ENCODE measurements at places on chromosomes 6 and 20. TPM values are rescaled to one million over a fixed set of nuclear protein-coding genes. Genes with fewer than 3 reads are reported as not detected.

DNA sequence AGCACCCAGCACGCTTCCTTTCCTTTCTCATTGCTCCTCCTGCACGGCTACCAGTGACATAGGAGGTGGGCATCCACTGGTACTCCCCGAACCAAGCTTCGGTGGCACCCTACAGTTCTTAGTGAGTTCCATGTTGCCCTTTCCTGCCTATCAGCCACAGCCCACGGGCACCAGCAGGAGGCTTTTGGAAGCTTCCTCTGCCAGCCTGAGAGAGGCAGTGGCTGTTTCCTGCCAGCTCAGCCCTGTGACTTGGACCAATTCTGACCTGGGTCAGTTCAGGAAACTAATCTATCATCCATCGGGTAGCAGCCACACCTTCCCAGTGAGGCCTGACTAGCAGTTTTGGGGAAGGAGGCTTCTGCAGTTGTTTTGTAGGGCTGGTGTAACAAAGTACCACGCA is 176.4 kb upstream of the UST start:
- no peaks in the 10 kb centered on the region for H3K36me3 ChIP-seq
- no peak for DNase-seq
- H3K4me1 ChIP-seq, result no peaks in the 10 kb centered on the region
- H3K4me3 ChIP-seq, result no peak overlapping the region

DNA sequence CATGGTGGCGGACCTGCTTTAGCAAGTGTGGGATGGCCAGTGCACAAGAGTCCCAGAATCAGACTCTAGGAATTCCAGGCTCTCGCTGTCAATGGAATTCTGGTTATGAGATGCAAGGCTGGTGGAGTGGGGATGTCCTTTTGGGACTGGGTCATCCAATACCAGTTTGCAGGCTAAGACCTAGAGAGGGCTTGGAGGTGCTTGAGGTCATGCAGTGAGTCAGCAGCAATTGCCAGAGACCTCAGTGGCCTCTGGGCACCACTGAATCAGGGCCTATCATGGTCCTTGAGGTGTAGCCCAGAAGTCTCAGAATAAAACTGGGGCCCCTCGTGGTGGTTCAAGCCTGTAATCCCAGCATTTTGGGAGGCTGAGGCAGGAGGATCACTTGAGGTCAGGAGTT is 1.4 kb upstream of the SCRT2 start:
- no peak overlapping the region for H3K4me3 ChIP-seq
- no peak for DNase-seq
- no peaks in the 10 kb centered on the region for H3K27me3 ChIP-seq
- H3K36me3 ChIP-seq, result no peaks in the 10 kb centered on the region
- H3K4me1 ChIP-seq, result no peaks in the 10 kb centered on the region

DNA sequence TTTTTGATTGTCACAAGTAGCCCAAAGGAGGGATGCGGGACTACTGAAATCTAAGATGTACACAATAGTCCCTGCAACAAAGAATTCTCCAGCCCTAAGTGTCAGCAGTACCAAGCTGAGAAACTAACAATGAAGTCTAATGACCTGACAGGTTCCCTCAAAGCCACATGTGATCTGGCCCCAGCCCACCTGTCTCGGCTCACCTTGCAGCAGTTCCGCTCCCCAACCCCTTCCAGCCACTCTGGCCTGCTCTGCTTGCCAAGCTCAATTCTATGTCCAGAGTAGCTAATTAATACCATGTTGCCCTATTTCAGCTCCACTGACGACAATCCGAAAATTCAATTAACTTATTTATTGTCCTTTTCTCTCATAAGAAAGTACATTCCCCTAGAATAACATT is 72.1 kb downstream of the ZMYND8 start:
- H3K4me3 ChIP-seq, result no peak overlapping the region
- DNase-seq, result no peak
- peaks cover 17% of the 10 kb centered on the region for H3K36me3 ChIP-seq
- H3K4me1 ChIP-seq, result no peaks in the 10 kb centered on the region
- no peaks in the 10 kb centered on the region for H3K27me3 ChIP-seq
- no peak overlapping the region for H3K27ac ChIP-seq

GRCh38 chr6:42963179-42963854 is 2.8 kb downstream of the GNMT start:
- no peaks in the 10 kb centered on the region for H3K27me3 ChIP-seq
- H3K4me1 ChIP-seq, result peaks cover 8% of the 10 kb centered on the region
- H3K4me3 ChIP-seq, result no peak overlapping the region
- no peak for DNase-seq

- H3K27ac ChIP-seq, result no peak overlapping the region
- no peaks in the 10 kb centered on the region for H3K4me1 ChIP-seq
- no peak for DNase-seq
- H3K4me3 ChIP-seq, result no peak overlapping the region
Measured at GRCh38 chr6:90645634-90646033, 58.8 kb upstream of the MAP3K7 start.

GRCh38 chr6:41771058-41771983 is 8.4 kb downstream of the FRS3 start:
- H3K36me3 ChIP-seq, result no peaks in the 10 kb centered on the region
- H3K27me3 ChIP-seq, result no peaks in the 10 kb centered on the region
- H3K27ac ChIP-seq, result no peak overlapping the region
- no peak overlapping the region for H3K4me3 ChIP-seq

The PTGIS gene
- 10.7 TPM for total RNA-seq

The FRMD1 gene
- total RNA-seq, result 0.12 TPM

The FHL5 gene
- 0.20 TPM for total RNA-seq

The SLC17A2 gene
- total RNA-seq, result 34.0 TPM

The PCK1 gene
- total RNA-seq, result 471 TPM

The SLC12A5 gene
- 0.32 TPM for total RNA-seq

The RAB44 gene
- total RNA-seq, result 0.05 TPM

The PPIL6 gene
- not detected for total RNA-seq

The PRPH2 gene
- not detected for total RNA-seq

The GNMT gene
- total RNA-seq, result 174 TPM

The BMP6 gene
- total RNA-seq, result 4.4 TPM
